Stimulated activated CD8-positive, alpha-beta memory T cell treated with anti-CD3 and anti-CD28 coated beads, Interleukin-2, amount 100 ng/mL, for 1 hour (primary cell): ENCODE measurements at places on chromosomes 3 and 15.

DNA sequence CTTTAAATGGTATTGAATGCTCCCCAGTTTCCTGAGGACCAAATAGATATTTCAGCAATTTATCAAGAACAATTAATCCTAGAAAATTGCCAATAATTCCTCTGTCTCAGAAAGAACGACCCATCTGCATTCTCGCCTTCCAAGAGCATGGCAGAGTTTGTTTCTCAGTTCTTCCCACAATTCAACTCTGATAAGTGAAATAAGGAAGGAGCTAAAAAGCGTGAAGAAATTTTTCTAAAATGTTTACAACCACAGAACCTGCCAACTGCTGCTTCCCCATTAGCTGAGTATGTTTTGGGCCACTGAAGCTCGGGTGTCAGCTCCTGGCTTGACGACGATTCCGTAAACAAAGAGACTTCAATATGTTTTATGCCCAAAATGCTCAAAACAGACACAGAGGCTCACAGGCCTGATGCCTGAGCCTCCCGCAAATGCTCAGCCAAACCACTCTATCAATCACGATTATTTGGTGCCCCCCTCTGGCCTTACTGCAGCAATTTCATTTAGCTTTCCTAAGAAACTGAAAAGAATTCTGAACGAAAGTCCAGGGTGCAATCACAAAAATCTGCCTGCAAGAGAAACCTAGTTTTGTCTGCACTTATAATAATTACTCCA lies 259.2 kb upstream of the CCDC54 start:
- DNase-seq, result no peak

DNA sequence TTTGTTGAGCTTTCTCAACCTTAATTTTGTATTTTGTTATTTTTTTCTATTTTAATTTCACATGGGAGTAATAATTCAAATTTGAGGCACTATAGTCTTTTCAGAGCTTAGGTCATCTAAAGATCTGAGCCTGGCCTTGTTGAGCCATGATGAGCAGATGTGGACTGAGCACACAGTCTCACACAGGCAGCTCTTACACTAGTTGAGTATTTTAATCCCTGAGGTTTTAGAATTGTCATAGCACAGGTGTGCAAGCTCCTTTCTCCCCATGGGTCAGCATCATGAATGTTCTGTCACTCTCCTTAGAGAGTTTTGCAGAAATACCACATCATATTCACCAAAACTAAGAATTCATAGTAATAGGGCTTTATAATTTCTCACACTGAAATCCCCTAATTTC lies 4.9 kb downstream of the ZBTB38 start:
- no peak for DNase-seq

GRCh38 chr15:45919806-45920205 lies 285.0 kb downstream of the SQOR start:
- no peak for DNase-seq

- DNase-seq, result no peak
These were observed 7.4 kb downstream of the PSMD2 start for GRCh38 chr3:184306341-184306972.

- no peak for DNase-seq
These were observed 730.7 kb upstream of the ALCAM start for GRCh38 chr3:104635872-104636580.

GRCh38 chr3:133535971-133536881 lies 37.3 kb upstream of the CDV3 start:
- no peak for DNase-seq

- no peak for DNase-seq
These were observed 117.5 kb downstream of the CMSS1 start for GRCh38 chr3:99934975-99935797.

DNA sequence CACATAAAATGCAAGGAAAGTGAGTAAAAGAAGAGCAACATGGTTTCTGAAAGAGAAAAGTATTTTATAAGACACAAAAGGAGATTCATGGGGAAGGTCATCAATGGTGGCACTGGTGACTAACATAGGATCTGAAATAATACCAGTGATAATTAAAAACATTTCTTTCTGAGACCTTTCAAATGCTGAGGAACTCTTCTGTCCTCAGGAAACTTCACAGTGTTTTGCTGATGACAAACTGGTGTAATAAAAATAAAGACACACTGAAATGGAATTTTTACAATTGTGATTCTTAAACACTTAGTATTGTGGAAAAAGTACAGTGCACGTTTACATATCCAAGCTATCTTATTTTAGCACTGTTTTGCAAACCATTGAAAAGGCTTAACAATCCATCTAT lies 80.4 kb upstream of the ZBTB20 start:
- no peak for DNase-seq

GRCh38 chr15:91553196-91553854 lies 300.2 kb upstream of the SLCO3A1 start:
- no peak for DNase-seq

- no peak for DNase-seq
These were observed 242.5 kb downstream of the GBE1 start for GRCh38 chr3:81518945-81519344.
